ENCODE measurements at places on chromosomes 3 and 15.

DNA sequence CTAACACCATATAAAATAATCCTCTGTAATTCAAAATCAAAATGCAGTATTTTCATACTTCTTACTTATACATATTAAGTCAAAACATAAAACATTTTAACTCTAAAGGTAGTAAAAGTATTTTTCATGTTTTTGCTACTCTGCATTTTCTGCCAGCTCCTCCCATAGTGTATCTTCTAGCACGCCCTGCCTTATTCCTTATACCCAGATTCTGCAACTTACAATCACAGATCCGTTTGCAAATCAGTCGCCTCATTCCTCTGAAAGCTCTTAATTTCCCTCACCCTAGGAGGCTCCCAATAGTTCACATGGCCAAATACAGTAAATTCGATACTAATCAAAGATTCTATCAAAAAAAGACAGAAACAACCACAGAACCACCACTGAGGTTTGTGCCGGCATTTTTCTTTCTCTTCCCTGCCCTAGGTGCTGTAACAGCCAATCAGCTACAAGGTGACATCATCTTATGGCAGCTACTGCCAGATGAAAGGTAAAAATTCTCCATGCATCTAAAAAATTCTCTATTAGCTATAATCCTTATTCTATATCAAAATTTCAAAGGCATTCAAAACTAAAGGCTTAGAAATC, 72.9 kb downstream of the CLASP2 start:
- DNase-seq, result no peak

DNA sequence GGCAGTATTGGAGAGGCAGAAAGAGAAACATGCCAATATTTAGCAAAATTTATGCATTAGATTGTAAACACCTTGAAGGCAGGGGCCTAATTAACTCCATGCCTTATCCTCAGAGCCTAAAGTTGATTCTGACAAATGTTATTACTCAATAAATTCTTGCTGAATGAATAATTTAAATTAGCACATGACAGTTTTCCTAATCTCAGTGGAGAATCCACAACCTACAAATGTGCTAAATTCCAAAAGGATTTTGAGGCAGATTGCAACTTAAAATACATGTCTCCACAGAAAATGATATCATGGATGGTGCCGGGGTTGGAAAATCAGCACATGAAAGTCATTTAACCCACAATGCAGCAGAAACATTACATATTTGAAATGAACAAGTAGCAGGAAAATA, 41.1 kb upstream of the NANOGP8 start:
- DNase-seq, result no peak

- no peak for DNase-seq
Observed at GRCh38 chr3:56368846-56369245, 99.4 kb downstream of the ERC2 start.

- DNase-seq, result no peak
Observed at GRCh38 chr3:196082619-196082971, 705 bp upstream of the TFRC start.

- DNase-seq, result no peak
Observed at GRCh38 chr3:44722103-44722401, 7.4 kb upstream of the ZNF501 start.

- no peak for DNase-seq
Observed at GRCh38 chr3:17501745-17502144, 240.7 kb downstream of the TBC1D5 start.

- DNase-seq, result no peak
Observed at GRCh38 chr15:96324192-96324895, 6.2 kb upstream of the NR2F2 start.

GRCh38 chr15:69525543-69525942, 72.9 kb downstream of the RPLP1 start:
- no peak for DNase-seq

GRCh38 chr3:55270976-55271375, 216.1 kb downstream of the WNT5A start:
- no peak for DNase-seq

DNA sequence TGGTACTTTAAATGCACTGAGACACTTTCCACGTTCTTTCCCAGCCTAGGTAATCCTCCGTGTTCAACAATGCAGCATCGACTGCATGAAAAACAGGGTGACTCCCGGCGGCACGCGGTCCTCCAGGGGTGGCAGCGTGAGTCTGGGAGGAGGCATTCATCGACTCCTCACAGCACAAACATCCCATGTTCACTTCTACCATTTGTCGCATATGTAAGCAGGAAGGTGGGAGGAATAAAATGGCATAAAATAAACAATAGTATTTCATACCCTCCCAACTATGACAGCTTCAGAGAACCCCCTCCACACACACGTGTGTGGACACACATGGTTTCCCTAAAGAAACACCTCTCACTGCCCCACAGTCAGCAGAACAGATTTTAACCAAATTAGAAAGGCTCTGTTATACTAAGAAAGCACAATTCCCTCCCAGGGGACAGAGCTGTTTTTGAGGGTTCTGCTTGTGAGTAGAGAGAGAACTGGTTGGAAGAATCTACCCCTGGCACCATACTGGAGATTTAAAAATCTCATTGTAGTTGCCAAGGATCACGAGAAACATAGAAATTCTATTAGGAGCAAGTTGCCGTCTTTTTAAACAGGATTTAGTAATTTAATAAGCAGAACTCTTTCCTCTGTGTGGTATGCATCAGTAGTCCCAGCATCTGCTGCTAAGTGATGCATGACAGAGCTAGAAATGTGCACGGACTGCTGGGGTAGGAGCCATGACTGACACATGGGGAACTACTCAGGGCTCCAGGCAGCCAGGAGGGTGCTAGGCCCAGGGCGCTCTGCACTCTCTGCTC, 6.0 kb downstream of the FAM43A start:
- no peak for DNase-seq

DNA sequence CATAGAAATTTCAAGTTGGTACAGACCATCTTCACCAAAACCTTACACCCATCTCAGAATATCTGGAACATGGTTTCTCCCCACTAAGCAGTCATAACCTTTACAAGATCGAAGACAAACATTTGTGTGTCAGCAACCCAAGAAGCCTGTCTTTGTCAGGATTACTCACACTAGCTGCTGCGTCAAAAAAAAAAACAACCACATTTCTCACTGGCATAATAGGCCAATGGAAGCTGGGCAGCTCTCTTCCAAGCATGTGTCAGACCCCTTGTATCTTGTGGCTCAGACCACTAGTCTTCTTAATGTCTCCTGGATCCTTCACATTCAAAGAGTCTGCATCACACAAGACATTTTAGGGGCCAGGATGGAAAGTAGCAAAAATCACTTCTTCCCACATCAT, 266.9 kb upstream of the IGF1R start:
- no peak for DNase-seq

DNA sequence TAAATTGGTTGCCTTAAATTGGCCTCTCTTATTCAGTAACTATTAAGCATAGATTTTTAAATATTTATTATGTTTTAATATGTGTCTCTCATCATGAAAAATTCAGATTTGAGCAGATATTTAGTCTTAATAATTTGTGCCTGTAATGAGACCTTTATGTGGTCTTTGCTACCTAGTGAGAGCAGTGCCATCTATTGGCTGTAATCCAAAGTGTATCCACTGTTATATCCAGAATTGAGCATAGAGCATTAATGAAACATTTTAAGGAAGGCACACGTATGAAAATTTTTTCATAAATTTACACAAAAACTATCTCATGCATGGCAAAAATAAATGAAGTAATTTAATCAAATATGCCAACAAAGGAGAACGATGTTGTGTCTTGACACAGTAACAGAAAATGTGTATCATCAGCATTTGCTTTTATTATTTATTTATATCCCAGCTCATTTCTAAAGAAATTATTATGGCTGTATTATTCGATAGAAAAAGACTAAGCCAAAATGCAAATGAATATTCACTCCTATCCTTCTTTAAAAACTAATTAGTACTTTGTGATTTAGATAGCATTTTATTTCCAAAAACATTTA, 203.5 kb downstream of the RSRC1 start:
- DNase-seq, result peak; percentile 60

DNA sequence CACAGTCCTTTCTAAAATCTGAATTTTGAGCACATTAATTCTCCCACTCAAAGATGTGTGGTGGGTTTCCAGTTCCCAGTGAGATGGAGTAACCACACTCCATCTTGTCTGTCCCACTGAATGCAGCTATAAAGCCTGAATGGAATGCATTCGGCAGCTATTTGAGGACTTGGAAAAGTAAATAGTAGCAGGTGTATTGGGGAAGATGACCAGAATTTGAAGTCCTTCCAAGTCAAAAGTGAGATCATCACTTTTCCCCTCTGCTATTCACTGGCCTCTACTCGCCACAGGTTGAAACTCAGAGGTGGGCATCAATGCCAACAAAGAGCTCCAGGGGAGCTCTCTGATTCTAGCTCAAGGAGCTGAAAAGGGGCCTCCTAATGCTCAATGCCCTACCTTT, 8.1 kb upstream of the GNB5 start:
- no peak for DNase-seq

GRCh38 chr3:96510334-96510733, 304.1 kb upstream of the EPHA6 start:
- no peak for DNase-seq

GRCh38 chr3:136626493-136626892, 125.7 kb downstream of the STAG1 start:
- DNase-seq, result no peak

DNA sequence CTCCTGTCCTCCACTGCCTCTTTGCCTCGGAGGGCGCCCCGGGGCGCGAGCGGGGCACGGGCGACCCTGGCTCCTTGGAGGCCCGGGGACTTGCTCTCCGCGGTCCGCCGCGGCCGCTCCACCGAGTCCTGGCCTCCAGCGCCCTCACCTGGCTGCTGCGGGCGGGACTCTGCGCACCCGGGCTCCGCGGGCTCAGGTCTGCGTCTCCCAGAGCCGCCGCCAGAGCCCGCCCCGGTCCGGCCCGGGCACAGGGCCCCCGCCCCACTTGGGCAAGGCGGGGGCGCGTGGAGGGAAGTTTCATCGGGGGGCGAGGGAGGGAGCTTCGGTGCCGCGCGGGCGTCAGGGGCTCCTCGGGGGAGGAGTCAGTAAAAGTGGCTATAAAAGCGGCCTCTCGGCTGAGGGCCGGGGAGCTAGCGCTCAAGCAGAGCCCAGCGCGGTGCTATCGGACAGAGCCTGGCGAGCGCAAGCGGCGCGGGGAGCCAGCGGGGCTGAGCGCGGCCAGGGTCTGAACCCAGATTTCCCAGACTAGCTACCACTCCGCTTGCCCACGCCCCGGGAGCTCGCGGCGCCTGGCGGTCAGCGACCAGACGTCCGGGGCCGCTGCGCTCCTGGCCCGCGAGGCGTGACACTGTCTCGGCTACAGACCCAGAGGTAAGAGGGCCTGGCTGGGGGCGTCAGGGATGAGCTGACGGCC, at the start of gene CEMIP:
CEMIP (plus strand) TSS at position 407 of the 694 bp plus-strand sequence. CDS start 94,510 bp downstream, outside the sequence.
- peak; percentile 43 for DNase-seq

DNA sequence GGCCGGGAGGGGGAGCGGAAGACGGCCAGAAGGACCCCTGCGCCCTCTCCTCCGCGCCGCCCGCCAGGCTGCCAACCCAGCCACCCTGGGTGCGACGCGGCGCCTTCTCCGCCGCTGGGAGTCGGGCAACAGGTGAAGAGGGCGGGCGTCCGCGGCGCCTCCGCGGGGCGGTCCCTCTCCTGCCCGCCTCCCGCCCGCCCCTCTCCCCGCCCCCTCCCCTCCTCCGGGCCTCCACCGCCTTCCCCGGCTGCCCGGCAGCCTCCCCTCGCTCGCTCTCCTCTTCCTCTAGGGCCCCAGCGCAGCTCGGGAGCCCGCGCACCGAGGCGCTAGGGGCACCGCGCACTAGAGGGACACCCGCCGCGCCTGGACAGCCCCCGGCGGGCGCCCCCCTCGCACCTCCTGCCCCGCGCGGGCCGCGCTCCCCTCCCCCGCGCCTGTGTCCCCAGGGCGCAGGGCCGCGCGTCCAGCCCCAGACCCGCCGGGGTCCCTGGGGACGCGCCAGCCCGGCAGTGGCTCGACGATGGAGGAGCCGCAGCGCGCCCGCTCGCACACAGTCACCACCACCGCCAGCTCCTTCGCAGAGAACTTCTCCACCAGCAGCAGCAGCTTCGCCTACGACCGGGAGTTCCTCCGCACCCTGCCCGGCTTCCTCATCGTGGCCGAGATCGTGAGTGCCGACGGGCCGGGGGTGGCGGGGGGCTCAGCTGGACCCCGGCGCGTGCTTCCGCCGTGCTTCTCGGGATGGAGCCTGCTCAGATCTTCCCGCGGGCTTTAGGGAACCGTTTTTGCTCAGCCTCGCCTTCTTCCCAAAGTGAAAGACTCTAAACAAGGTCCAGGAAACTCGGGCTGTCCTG, at the start of gene CMTM8:
CMTM8 (plus strand) TSS at position 228 of the 854 bp plus-strand sequence; CDS start at position 521, 293 bp downstream.
- peak; percentile 50 for DNase-seq

GRCh38 chr3:11154953-11155325, 646 bp downstream of the HRH1 start:
- DNase-seq, result no peak

DNA sequence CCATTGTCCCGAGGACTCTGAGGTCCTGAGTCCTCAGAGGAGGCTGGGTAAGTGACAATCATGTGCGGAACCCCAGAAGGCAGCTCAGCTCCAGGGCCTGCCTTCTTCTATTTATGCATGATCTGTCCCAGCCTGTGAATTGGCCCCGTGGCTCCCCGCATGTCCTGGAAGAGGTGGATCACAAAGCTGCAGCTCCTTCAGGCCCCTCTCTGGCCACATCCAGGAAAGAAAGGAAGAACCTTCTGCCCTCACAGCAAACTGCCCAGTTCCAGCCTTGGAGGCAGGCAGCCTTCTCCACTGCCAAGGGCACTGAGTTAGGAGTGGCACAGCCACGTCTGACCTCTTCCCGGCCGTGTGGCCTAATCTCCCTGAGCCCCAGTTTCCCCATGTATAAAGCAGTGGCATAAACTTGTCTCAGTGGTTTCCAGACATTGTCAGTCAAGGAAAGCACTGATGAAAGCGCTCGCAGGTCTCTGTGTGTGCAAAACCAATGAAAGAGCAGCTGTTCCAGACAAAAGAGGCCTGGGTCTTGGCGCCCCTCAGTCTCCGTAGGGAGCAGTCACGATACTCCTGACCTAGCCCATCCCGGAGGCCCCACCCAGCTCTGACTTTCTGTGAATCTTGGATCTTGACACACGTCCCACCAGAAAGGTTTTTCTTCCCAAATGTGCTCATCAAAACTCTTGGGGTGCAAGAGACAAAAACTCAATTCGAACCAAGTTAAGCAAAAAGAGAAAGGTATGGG, 497.3 kb downstream of the SHQ1 start:
- no peak for DNase-seq

DNA sequence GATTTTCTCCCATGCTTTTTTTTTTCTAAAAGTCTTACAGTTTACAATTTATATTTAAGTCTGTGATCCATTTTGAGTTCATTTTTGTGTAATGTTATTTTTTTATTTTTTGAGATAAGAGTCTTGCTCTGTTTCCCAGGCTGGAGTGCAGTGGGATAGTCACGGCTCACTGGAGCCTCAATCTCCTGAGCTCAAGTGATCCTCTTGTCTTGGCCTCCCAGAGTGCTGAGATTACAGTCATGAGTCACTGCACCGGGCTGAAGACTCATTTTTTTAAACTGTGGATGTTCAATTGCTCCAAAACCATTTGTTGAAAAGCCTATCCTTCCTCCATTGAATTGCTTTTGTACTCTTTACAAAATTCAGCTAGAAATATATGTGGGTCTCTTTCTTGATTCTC, 19.5 kb downstream of the LNP1 start:
- DNase-seq, result no peak

All from Kasumi-1 (cell line).